ENCODE measurements at places on chromosomes 1 and 21. TPM values are rescaled to one million over a fixed set of nuclear protein-coding genes. Genes with fewer than 3 reads are reported as not detected.

Gene C8B
- total RNA-seq: not detected

Gene SPRR2E
- not detected for total RNA-seq

Gene OR10Z1
- total RNA-seq: not detected

Gene CDCP2
- total RNA-seq: not detected

Gene LCE1D
- not detected for total RNA-seq

Gene EFNA4
- 6.3 TPM for total RNA-seq

Gene C1orf216
- 7.4 TPM for total RNA-seq

Gene ARHGEF16
- total RNA-seq: not detected

Gene OR6N1
- not detected for total RNA-seq

Gene C1QA
- not detected for total RNA-seq

Gene NBPF4
- total RNA-seq: not detected

Gene CFAP141
- total RNA-seq: not detected

Gene TCEA3
- 5.5 TPM for total RNA-seq

Gene DYNLT4
- total RNA-seq: not detected

Gene PRDM16
- 0.32 TPM for total RNA-seq

Gene IL24
- 10.0 TPM for total RNA-seq

Gene SLC35A3
- 11.2 TPM for total RNA-seq

Gene ESPN
- 0.55 TPM for total RNA-seq

Gene DUSP10
- total RNA-seq: 9.2 TPM

Gene TRIM67
- total RNA-seq: not detected

Gene LIX1L
- 49.4 TPM for total RNA-seq

Gene CFAP45
- total RNA-seq: 0.98 TPM

Gene KCNA2
- total RNA-seq: 0.25 TPM

Gene AUNIP
- total RNA-seq: 12.9 TPM

Gene ERG
- total RNA-seq: 0.07 TPM

Gene MX2
- total RNA-seq: 40.4 TPM

Gene HSD11B1
- total RNA-seq: 5.7 TPM

Gene UBASH3A
- total RNA-seq: 39.0 TPM

Gene KDF1
- total RNA-seq: 0.30 TPM

Gene NOTCH2
- 51.6 TPM for total RNA-seq

Gene LIN28A
- not detected for total RNA-seq

Gene KRTAP7-1
- not detected for total RNA-seq

Gene TATDN3
- 15.2 TPM for total RNA-seq

Gene DCST1
- not detected for total RNA-seq

Gene TACSTD2
- total RNA-seq: 0.11 TPM

Gene TSSK3
- total RNA-seq: 0.76 TPM

Gene SAMD11
- not detected for total RNA-seq

Gene C4BPA
- total RNA-seq: not detected

Gene SH2D2A
- 211 TPM for total RNA-seq

Gene CALML6
- total RNA-seq: 0.21 TPM

Gene HIVEP3
- total RNA-seq: 29.4 TPM

Gene AMY2B
- total RNA-seq: 3.6 TPM

Gene NOTCH2NLA
- 19.2 TPM for total RNA-seq

Gene KCNT2
- total RNA-seq: 0.09 TPM

Gene CD160
- not detected for total RNA-seq

Gene SELE
- not detected for total RNA-seq

Gene CLDN19
- not detected for total RNA-seq

Measured in activated CD4-positive, alpha-beta T cell treated with anti-CD3 and anti-CD28 coated beads for 36 hours (primary cell).